ENCODE measurements at places on chromosomes 5 and 9.
A peak's percentile ranks its signal among the peaks of the same experiment; 100 is the strongest.

- no peak for DNase-seq
Measured at GRCh38 chr9:123283048-123283408, 14.6 kb upstream of the STRBP start.

GRCh38 chr5:106311230-106311915 lies 1359.4 kb downstream of the EFNA5 start:
- DNase-seq: peak; percentile 31

DNA sequence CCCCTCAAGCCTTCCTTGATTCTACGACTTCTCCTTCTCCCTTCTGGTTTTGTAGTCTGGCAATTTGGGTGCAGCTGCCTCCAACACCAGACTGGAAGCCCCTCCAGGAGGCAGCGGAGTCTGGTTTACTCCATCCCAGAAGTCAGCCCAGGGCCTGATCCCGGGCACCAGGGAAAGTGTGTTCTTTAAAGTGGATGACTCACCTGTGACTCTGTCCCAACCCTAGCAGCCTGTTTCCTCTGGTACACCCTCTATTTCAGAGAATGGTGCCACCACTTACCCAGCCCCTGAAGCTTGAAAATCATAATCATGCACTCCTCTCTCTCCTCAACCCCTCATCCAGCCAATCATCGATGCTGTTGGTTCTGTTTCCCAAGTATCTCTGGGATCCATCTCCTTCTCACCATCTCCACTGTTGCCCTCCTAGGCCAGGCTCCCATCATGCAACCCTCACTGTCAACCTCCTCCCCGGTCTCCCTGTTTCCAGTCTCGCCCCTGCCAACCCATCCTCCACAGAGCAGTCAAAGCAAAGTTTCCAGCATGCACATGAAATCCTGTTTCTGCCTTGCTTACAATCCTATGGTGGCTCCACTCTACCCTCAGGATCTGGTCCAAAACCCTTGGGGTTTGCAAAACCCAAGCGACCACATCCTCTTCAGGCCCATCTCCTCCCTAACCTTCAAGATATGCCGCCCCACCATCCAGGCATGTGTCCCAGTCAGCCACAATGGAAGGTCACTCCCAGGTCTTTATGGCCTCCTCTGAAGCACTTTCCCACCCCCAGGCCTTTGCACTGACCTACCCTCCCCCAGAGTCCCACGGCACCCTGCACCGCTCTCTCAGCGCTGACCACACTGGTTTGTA lies 10.5 kb downstream of the LHX6 start:
- no peak for DNase-seq

DNA sequence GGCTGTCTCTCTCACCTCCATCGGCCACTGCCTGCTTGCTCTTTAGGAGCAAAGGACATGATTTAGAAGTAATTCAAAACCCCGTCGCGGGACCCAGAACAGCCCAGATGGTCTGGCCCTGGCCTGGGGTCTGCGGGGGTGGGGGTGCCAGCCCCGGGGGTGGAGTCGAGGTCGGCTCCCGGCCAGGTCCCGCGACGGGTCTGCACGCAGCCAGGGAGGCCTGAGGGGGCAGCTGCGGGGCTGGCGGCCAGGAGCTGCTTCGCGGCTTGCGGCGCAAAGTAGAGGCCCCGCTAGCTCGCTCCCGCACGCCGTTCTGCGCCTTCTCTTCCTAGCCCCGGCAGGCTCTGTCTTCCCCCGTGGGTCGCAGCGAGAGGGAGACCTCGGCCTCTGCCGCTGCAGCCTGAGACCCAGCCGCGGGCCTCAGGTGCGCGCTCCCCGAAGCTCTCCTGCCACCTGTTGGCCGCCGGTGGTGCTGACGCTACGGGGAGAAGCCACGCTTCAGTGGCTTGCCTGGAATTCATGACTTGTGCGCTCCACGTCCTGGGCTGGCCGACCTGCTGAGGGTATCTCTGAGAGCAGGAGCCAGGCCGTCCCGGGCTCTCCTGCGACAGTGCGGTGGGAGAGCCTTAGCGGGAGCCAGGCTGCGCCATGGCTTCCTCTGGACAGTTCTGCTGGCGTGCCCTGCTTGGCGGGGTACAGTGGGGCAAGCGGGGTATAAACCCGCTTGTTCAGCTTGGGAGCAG lies 157.2 kb upstream of the PITX1 start:
- DNase-seq: peak; percentile 67

DNA sequence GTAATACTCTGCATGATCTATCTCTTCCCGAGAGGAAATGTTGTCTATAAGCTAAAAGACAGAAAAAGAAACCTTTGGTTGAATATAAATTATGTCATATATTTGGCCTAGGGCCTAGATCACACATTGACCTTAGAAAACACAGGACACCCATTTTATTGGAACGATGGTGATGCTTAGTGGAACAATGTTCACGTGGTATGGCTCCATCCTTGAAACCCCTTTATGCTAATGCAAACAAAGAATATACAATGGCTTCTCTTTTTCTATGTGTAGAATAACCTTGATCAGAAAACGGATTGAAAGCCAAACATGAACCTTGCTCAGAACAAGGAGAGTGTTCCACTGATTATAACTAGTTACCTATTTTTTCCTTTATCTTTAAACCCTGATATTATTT lies 24.5 kb downstream of the MRPS27 start:
- no peak for DNase-seq

GRCh38 chr5:66170195-66170919 lies 26.3 kb downstream of the SREK1 start:
- no peak for DNase-seq

DNA sequence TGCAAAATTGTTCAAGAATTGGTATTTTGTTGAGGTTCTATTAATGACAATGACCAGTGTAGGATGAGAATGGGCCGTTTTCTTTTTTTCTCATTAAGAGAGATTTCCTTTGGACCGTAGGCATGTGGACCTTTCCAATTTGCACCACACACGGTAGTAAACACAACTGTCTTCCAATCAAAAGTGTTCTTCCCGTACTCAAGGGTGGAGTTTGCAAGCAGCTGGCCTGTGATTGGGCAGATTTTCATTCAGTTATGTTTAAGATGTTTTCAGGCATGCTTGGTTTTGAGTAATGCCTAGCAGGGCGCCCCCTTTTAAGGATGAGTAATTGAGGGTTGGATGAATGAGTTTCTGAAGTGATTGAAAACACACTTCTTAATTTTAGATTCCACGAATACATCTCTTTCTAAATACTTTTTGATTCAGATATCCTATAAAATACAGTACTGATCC lies 2.5 kb downstream of the KDM3B start:
- DNase-seq: no peak

All from muscle of arm (tissue), 14 donors.